ENCODE measurements at places on chromosomes 7 and 10.

DNA sequence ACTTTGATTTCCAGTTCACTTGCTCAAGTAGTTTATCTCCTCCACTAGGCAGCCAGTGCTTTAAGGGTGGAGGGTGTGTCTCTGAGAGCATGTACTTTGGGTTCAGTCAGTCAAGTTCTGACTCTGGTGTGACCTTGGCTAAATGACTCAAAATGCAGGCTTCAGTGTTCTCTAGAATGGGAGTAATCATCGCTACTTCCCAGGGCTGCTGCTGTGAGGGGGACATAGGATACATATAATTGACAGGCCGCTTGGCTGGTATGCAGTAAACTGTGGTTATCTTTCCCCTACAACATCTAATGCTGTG is 3.5 kb downstream of the PTPRE start:
- peaks cover 4% of the 10 kb centered on the region for H3K4me1 ChIP-seq
- no peaks in the 10 kb centered on the region for H3K36me3 ChIP-seq
- DNase-seq, result no peak
- H3K27me3 ChIP-seq, result peaks cover 13% of the 10 kb centered on the region
- H3K4me3 ChIP-seq, result no peak overlapping the region
- no peak overlapping the region for H3K27ac ChIP-seq

GRCh38 chr10:77537720-77538373 is 99.8 kb downstream of the KCNMA1 start:
- no peaks in the 10 kb centered on the region for H3K27me3 ChIP-seq
- H3K36me3 ChIP-seq, result no peaks in the 10 kb centered on the region
- peaks cover 11% of the 10 kb centered on the region for H3K4me1 ChIP-seq
- no peak for DNase-seq
- no peak overlapping the region for H3K4me3 ChIP-seq

DNA sequence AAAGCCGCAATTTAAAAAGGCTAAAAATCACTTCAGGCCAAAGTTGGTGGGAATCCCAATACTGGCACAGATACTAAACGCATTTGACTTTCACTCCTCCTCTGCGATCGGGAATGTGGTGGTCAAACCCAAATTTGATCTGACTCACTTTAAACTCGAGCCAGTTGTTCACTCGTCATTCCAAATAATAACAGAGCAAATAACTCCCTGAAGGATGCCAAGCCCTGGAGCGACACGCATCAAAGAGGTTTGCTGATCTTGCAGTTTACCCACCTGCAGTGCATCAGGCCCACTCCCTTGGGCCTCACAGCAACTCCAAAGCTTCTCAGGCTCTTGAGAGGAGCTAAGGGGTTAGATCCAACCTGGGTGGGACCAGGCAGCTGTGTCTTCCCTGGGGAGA is 12.2 kb downstream of the PTN start:
- no peak overlapping the region for H3K27ac ChIP-seq
- no peak for DNase-seq
- no peak overlapping the region for H3K4me3 ChIP-seq
- H3K4me1 ChIP-seq, result no peaks in the 10 kb centered on the region

GRCh38 chr7:138979226-138979979 is 1.8 kb downstream of the KIAA1549 start:
- peaks cover 27% of the 10 kb centered on the region for H3K27me3 ChIP-seq
- H3K4me3 ChIP-seq, result no peak overlapping the region
- peaks cover 14% of the 10 kb centered on the region for H3K4me1 ChIP-seq
- no peak overlapping the region for H3K27ac ChIP-seq

DNA sequence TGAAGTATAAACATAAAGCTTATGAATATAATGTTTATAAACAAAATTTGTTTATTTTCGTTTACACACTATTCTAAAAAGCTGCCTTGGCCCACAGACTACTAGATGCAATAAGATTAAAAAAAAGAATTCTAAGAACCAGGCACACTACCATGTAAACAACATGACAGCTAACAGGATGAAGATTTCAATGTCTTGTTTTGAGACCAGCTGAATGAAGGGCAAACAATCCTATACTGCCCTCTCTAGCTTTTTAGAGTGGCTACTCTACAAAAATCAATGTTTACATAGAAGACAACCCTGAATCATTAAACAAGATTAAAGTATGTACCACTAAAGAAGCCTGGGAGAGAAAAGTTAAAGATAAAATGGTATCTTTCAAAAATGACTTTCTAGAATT is 38.6 kb downstream of the SLC25A40 start:
- H3K27ac ChIP-seq, result no peak overlapping the region
- DNase-seq, result no peak
- H3K4me3 ChIP-seq, result no peak overlapping the region
- no peaks in the 10 kb centered on the region for H3K27me3 ChIP-seq
- no peaks in the 10 kb centered on the region for H3K4me1 ChIP-seq
- peaks cover 20% of the 10 kb centered on the region for H3K36me3 ChIP-seq

- H3K4me1 ChIP-seq, result peaks cover 49% of the 10 kb centered on the region
- H3K27me3 ChIP-seq, result no peaks in the 10 kb centered on the region
- peaks cover 20% of the 10 kb centered on the region for H3K36me3 ChIP-seq
- peak overlapping the region; percentile 96 for H3K27ac ChIP-seq
These were observed 558 bp downstream of the TCTN3 start for GRCh38 chr10:95693071-95693667.

GRCh38 chr7:143085109-143085508 is 33.0 kb downstream of the OR6V1 start:
- peaks cover 27% of the 10 kb centered on the region for H3K4me1 ChIP-seq
- peak; percentile 61 for DNase-seq
- H3K36me3 ChIP-seq, result peaks cover 9% of the 10 kb centered on the region
- no peaks in the 10 kb centered on the region for H3K27me3 ChIP-seq
- H3K4me3 ChIP-seq, result peak overlapping the region; percentile 54

- H3K4me1 ChIP-seq, result no peaks in the 10 kb centered on the region
- H3K27me3 ChIP-seq, result no peaks in the 10 kb centered on the region
- no peaks in the 10 kb centered on the region for H3K36me3 ChIP-seq
- H3K4me3 ChIP-seq, result no peak overlapping the region
- no peak overlapping the region for H3K27ac ChIP-seq
These were observed 40.8 kb upstream of the HGF start for GRCh38 chr7:81810476-81811155.

DNA sequence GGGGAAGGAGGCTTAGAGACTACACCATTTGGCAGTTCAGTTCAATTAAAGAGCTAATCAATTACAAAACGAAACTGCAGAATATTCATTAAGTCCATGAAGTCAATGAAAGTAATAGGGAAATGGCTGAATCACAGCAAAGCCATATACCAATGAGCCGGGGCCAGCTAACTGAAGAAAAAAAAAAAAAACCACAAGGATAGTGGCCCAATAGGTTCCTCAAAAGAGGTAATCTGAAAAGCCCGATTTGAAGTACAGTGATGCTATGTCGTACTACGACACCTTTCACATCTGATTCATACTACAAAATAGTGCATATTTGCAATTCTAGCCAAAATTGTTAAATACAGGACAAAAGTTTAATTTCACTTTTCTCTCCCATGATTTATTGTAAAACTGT is 2.5 kb downstream of the ARHGAP12 start:
- DNase-seq, result no peak
- no peaks in the 10 kb centered on the region for H3K27me3 ChIP-seq
- no peak overlapping the region for H3K27ac ChIP-seq
- H3K4me3 ChIP-seq, result no peak overlapping the region

- no peak for DNase-seq
- H3K27me3 ChIP-seq, result peaks cover 2% of the 10 kb centered on the region
- peak overlapping the region; percentile 88 for H3K27ac ChIP-seq
- peaks cover 23% of the 10 kb centered on the region for H3K4me1 ChIP-seq
- H3K4me3 ChIP-seq, result peak overlapping the region; percentile 11
These were observed 15.1 kb upstream of the DENND2A start for GRCh38 chr7:140655511-140656408.

DNA sequence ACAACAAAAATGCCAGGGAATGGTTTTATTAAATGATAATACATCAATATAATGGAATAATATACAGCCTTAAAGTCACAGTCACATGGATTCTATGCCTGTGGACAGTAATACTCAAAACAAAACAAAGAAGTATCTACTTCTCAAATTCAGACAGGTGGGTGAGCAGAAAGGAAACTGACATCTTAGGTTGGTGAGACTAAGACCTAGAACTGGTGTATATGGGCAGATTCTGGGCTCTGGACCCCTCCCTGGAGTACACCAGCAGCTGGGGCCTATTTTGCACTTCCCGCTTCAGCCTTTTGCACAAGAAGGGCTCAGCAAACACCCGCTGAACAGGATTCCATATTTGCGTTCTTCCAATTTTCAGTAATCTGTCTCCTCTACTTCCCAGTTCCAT is 5.4 kb upstream of the FIS1 start:
- H3K27me3 ChIP-seq, result peaks cover 1% of the 10 kb centered on the region
- peaks cover 7% of the 10 kb centered on the region for H3K36me3 ChIP-seq
- peak overlapping the region; percentile 98 for H3K4me3 ChIP-seq
- peaks cover 19% of the 10 kb centered on the region for H3K4me1 ChIP-seq
- H3K27ac ChIP-seq, result no peak overlapping the region
- DNase-seq, result no peak

GRCh38 chr7:41096917-41097316 is 606.0 kb downstream of the INHBA start:
- no peaks in the 10 kb centered on the region for H3K4me1 ChIP-seq
- H3K36me3 ChIP-seq, result no peaks in the 10 kb centered on the region
- no peak for DNase-seq
- H3K4me3 ChIP-seq, result no peak overlapping the region
- no peak overlapping the region for H3K27ac ChIP-seq

DNA sequence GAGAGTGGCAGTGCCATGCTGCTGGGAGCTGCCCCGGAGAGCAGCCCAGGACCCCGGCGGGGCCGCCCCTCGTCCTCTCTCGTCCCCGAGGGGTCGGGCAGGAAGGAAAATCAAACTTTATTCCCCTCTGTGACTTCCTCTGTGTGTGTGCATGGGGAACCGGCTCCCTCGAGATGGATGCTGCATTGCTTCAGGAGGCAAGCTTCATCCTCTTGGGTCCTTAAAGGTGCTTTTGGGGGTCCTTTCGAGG is 726 bp downstream of the MCU start:
- no peaks in the 10 kb centered on the region for H3K27me3 ChIP-seq
- H3K36me3 ChIP-seq, result no peaks in the 10 kb centered on the region
- H3K4me1 ChIP-seq, result peaks cover 33% of the 10 kb centered on the region

- DNase-seq, result peak; percentile 27
- H3K4me3 ChIP-seq, result peak within 1 kb of the TSS; percentile 65
- peak within 1 kb of the TSS; percentile 85 for H3K27ac ChIP-seq
- no peaks in the 10 kb centered on the region for H3K27me3 ChIP-seq
These were observed at the start of gene AOAH for GRCh38 chr7:36723951-36724664. AOAH (minus strand) TSS chr7:36724494; CDS start chr7:36724148, 346 bp downstream.

DNA sequence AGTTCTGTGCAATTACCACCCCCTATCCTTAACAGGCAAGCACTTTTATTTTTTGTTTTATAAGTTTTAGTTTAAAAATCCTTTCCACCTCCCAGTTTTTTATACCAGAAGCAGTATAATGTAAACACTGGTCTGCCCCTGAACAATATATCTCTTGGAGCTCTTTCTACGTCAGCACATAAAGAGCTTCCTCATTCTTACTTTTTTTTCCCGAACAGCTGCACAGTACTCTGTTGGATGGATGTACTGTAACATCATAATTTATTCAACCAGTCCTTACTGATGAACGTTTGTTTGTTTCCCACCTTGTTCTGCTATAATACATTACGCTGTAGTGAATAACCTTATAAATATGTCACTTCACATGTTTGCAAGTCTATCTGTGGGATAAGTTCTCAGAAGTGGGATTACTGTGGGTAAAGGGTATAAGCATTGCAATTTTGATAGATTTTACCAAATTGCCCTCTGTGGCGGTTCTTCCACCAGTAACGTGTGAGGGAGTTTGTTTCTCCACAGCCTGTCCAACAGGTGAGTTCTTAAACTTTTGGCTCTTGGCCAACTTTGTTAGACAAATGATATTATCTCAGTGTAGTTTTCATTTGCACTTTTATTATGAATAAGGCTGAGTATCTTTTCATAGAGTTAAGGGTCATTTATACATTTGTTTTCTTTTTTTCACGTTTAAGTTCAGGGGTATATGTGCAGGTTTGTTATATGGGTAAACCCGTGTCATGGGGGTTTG is 32.8 kb downstream of the ADRA2A start:
- H3K4me1 ChIP-seq, result peaks cover 5% of the 10 kb centered on the region
- no peak for DNase-seq
- no peak overlapping the region for H3K27ac ChIP-seq
- H3K4me3 ChIP-seq, result no peak overlapping the region
- H3K27me3 ChIP-seq, result peaks cover 13% of the 10 kb centered on the region

DNA sequence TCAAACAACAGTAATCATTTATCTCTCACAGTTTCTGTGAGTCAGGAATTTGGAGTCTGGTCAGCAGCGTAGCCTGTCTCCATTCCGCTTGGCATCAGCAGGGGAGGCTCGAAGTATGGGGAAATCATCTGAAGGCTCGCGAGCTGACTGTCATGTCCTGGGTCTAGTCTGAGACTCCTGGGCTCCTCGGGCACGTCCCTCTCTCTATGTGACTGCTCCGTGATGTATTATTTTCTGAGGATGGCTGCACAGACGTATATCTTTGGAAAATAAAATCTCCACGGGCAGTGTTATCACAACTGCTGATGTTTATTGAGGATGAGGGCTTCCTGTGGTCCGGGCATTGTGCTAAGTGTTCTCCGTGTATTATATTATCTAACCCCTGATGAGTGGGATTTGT is 23.3 kb upstream of the PCGF5 start:
- DNase-seq, result no peak
- H3K27me3 ChIP-seq, result no peaks in the 10 kb centered on the region
- peak overlapping the region; percentile 70 for H3K27ac ChIP-seq

- H3K4me1 ChIP-seq, result no peaks in the 10 kb centered on the region
- DNase-seq, result no peak
- no peaks in the 10 kb centered on the region for H3K27me3 ChIP-seq
- peaks cover 32% of the 10 kb centered on the region for H3K36me3 ChIP-seq
- H3K4me3 ChIP-seq, result no peak overlapping the region
These were observed 111.3 kb downstream of the RGS10 start for GRCh38 chr10:119431034-119431772.

GRCh38 chr7:153297141-153297540 is 537.6 kb downstream of the ACTR3B start:
- no peak for DNase-seq
- no peaks in the 10 kb centered on the region for H3K4me1 ChIP-seq
- H3K4me3 ChIP-seq, result no peak overlapping the region
- no peak overlapping the region for H3K27ac ChIP-seq

- no peak for DNase-seq
- H3K27ac ChIP-seq, result no peak overlapping the region
- H3K4me3 ChIP-seq, result no peak overlapping the region
- H3K27me3 ChIP-seq, result no peaks in the 10 kb centered on the region
- H3K36me3 ChIP-seq, result no peaks in the 10 kb centered on the region
These were observed 40.9 kb downstream of the MTURN start for GRCh38 chr7:30175636-30176147.

GRCh38 chr7:23076772-23077171 is 28.8 kb upstream of the KLHL7 start:
- no peaks in the 10 kb centered on the region for H3K4me1 ChIP-seq
- no peak overlapping the region for H3K27ac ChIP-seq
- H3K36me3 ChIP-seq, result no peaks in the 10 kb centered on the region
- peaks cover 10% of the 10 kb centered on the region for H3K27me3 ChIP-seq
- no peak for DNase-seq
- H3K4me3 ChIP-seq, result no peak overlapping the region

GRCh38 chr7:112137141-112138101 is 68.8 kb downstream of the DOCK4 start:
- no peaks in the 10 kb centered on the region for H3K27me3 ChIP-seq
- H3K27ac ChIP-seq, result no peak overlapping the region
- no peaks in the 10 kb centered on the region for H3K4me1 ChIP-seq
- H3K4me3 ChIP-seq, result no peak overlapping the region
- no peaks in the 10 kb centered on the region for H3K36me3 ChIP-seq
- DNase-seq, result no peak

All from memory B cell (primary cell).